ENCODE measurements at places on chromosomes 11 and 22.

- DNase-seq = no peak
Observed at GRCh38 chr22:29710922-29711593, 8.7 kb upstream of the CABP7 start.

GRCh38 chr11:61477727-61478148 is 30.8 kb upstream of the LRRC10B start:
- DNase-seq = no peak

DNA sequence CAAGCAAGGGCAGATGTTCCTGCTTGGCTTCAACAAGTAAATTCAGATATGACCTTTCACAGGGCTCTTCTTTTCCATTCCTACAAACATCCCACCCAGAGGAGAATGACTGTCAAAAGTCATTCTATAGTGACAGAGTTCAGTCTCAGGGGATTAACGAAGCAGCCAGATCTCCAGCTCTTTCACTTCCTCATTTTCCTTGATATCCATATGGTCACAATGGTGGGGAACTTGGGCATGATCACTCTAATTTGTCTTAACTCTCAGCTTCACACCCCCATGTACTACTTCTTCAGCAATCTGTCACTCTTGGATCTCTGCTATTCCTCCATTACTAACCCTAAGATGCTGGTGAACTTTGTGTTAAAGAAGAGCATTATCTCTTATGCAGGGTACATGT is 15.0 kb upstream of the OR8B8 start:
- no peak for DNase-seq

DNA sequence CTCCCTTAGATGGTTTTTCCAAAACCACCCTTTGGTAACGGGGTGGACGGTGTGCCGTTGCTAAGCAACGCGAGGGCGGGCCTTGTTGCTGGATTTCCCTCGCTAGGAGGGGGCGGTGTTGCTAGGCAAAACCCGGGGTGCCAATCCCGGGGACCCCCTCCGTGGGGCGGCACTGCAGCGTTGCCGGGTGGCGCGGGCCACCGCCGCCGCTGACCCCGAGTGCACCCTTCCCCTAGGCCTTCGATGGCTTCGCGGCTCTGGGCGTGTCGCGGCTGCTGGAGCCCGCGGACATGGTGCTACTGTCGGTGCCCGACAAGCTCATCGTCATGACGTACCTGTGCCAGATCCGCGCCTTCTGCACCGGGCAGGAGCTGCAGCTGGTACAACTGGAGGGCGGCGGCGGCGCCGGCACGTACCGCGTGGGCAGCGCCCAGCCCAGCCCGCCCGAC is 8.9 kb downstream of the EHBP1L1 start:
- DNase-seq = no peak

GRCh38 chr11:131899950-131900580 is 529.6 kb downstream of the NTM start:
- DNase-seq = no peak

DNA sequence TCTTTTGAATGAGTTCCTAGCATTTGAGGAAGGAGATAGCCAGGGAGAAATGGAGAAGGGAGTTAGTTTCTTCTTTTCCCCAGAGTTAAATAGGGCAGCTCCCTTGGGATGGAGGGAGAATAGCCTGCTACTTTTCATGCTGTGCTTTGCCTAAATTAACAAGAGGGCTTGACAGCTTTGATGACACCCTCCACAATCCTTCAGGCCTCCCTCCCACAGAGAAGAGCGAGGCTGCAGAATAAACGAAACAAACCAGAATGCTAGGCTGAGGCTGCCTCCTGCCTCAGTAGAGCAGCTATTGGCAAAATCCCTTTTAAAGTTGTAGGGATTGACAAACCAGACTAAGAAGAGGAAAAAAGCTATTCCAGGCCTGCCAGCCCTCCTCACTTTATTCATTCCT is 94.6 kb downstream of the C11orf58 start:
- DNase-seq = no peak

GRCh38 chr11:110778343-110778742 is 66.1 kb upstream of the ARHGAP20 start:
- no peak for DNase-seq

DNA sequence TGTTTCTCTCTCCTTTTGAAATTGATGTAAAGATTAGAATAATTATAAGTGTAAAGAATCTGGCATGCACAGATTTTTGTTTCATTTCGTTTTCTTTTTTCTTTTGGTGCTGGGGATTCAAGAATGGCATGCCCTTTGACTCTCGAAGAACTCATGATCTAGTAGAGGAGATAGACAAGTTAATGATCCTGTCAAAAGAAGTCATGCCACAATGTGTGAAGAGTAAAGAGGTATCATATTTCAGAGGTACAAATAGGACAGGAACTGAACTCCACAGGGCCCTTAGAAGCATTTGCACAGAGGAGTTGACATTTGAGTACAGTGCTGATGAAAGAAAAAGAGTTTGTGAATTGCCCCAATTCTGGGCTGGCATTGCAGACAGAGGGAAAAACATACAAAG is 708.0 kb upstream of the ARHGAP42 start:
- no peak for DNase-seq

DNA sequence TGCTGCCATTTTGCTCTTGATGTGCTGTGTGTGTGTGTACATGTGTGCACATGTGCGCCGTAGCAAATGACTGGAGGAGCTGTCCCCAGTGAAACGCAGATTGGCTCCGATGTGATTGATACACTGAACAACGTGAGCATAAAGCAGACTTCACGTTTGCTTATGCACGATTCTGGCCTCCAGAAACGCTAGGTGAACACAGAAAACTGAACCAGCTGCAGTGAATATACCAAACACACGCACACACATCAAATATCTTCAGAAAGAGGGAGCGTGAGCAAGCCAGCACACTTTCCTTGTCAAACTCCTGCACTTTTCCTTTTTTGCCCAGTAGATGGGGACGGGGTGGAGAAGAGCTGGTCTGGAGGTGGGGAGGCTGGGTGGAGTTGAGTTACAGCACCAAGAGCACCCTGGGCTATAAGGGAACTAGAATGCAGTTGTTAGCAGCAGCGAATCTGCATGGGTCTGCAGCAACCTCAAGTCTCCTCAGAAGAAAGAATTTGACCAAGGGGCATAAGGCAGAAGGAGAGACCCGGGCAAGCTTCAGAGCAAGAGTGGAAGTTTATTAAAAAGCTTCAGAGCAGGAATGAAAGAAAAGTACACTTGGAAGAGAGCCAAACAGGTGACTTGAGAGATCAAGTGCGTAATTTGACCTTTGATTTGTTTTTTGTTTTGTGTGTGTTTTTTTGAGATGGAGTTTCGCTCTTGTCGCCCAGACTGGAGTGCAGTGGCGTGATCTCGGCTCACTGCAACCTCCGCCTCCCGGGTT is 77.8 kb upstream of the CADM1 start:
- DNase-seq = peak; percentile 47

DNA sequence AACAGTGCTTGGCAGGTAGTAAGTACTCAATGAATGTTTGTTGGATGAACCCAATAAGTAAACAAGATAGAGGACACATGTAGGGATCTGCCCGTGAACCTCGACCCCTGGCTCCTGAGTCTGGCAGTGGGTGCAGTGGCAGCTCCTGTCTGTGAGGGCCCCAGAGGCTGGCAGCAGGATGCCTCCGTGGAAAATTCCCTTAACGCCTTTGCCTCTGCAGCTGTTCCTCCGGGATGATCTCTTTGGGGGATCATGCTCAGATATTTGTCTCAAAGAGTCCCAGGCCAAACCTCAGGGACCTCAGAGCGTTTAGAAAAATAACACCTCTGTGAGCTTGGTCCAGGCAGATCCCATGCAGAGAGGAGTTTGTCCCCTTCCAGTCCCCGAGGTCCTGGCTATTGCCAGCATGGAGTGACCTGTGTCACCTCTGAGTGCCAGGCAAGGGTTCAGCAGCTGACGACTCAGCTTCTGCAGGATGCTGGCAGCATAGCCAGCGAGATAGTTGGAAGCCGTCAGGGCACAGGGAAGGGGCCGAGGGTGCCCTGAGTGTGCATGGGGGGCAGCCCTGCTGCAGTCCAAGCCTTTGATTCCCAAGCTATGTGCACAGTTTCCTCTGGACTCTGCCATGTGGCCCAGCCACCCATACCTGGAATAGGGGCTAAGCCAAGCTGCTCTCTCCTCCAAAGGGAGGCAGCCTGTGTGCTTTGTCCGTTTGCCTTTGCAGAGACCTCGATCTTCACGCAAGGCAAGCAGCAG is 613 bp upstream of the MCHR1 start:
- no peak for DNase-seq

GRCh38 chr22:38453996-38454352 is 1.0 kb downstream of the KCNJ4 start:
- DNase-seq = no peak

DNA sequence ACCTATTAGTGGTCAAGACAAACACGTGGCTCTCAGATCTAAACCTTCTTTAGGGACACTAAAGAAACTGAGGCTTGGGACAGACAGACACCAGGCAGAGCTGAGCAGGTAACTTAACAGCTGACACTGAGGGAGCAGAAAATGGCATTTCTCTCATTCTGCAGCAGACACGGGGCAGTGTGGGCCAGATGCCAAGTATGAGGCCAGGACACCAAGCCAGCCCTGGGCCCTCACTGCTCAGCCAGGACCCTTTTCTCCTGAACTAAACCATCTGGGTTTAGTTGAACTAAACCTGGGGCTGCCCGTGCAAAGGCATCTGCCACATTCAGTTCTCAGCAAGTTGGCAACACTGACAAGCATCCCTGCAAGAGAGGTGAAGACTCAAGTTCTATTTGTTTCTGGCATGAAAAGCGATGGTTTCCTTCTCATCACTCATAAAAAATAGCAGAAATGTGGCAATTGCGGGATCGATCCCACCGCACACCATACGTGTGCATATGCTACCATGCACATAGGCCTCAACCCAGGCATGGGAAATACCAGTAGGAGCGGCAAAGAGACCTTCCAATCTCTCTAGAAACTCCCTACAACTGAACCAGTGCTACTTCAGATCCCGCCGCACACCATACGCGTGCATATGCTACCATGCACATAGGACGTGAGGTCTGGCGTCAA is 100.1 kb upstream of the BID start:
- DNase-seq = no peak

DNA sequence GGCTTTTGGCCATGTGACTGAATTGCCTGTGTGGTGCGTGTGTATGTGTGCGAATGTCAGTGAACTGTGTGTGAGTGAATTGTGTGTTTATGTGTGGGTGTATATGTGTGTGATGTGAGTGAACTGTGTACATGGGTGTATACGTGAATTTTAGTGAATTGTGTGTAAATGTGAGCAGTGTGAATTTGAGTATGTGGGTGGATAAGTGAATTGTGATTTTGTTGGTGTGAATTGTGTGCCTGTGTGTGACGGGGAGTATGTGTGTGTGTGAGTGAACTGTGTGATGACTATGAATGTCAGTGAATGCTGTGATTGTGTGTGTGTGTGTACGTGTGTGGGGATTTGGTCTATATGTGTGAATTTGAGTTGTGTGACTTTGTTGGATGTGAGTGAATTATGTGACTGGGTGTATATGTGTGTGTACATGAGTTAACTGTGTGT is 3.5 kb downstream of the DDTL start:
- no peak for DNase-seq

- no peak for DNase-seq
Observed at GRCh38 chr11:13434247-13435205, 28.5 kb downstream of the BTBD10 start.

- no peak for DNase-seq
Observed at GRCh38 chr11:74689666-74690065, 41.6 kb downstream of the CHRDL2 start.

GRCh38 chr11:91173701-91174100 is 950.9 kb upstream of the CHORDC1 start:
- no peak for DNase-seq

GRCh38 chr11:37786214-37786755 is 1188.2 kb upstream of the RAG2 start:
- DNase-seq = no peak

GRCh38 chr11:39570526-39570925 is 1888.9 kb downstream of the LRRC4C start:
- no peak for DNase-seq

Data from iPS DF 19.7 (cell line).